ENCODE measurements at places on chromosomes 1 and 21.

DNA sequence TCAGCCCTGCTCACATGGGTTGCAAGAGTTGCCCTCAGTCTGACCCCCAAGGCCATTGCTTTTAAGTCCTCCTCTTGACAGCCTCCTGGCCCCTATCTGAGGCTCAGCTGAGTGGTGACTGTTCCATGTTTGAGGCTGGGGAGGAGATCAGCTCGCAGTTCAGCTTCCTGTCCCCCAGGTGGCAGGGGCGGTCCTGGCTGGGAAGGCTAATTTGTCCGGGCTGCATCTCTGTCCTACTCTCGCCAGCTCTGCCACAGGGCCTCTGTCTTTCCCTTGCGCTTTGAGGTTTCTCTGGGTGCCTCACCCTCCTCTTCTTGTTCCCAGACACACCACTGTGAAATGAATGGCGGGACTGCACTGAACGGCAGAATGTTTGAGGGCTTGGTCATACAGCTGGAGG is 157.3 kb downstream of the KCNJ6 start:
- DNase-seq = peak; percentile 53

- no peak for DNase-seq
These were observed 57.9 kb upstream of the S1PR1 start for GRCh38 chr1:101178688-101179491.

DNA sequence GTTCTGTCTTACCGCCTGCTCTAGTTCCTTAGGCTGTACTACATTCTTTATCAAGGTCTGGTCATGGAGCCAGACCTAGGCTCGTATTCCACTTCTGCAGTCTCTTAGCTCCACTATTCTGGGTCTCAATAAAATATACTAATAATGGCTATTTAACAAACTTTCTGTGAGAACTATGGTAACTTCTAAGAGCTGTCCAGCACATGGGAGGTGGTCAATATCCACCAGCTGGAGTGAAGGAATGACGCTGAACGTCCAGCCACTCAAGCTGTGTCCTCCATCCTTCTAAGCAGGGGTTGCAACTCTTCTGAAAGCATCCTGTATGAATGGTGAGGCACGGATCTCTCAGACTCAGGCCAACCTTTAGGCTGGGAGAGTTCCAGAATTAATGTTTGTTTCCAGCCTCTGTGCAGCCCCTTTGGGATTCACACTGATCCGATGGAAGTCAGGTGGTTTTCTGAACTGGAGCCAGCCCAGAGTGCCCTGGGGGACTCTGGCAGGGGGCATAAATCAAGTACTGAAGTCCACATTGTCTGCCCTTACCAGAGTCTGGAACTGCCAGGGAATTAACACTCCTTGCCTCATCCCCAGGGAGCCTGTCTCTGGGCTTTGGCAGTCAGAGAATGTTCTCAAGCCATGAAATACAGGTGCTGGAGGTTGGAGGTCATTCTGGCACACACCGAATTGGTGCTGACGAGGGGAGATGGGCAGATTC is 57.4 kb downstream of the BRINP2 start:
- DNase-seq = no peak

GRCh38 chr1:61930116-61930645 is 187.9 kb downstream of the PATJ start:
- DNase-seq = no peak

DNA sequence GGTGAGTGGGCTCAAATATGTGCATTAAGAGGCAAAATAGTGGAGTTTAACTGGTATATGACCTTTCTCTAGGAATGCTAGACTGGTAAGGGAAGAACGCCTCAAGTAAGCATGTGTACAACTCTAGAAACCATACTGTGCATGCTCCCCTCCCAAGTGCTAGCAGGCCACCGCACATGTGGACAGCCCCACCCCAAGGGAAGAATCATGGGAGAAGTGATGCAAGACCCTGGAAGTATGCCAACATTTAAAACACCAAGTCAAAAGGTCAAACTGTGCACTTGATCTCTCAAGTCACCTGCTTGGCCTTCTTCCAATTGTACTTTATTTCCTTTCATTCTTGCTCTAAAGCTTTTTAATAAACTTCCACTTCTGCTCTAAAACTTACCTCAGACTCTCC is 120.4 kb downstream of the WDR3 start:
- DNase-seq = no peak

DNA sequence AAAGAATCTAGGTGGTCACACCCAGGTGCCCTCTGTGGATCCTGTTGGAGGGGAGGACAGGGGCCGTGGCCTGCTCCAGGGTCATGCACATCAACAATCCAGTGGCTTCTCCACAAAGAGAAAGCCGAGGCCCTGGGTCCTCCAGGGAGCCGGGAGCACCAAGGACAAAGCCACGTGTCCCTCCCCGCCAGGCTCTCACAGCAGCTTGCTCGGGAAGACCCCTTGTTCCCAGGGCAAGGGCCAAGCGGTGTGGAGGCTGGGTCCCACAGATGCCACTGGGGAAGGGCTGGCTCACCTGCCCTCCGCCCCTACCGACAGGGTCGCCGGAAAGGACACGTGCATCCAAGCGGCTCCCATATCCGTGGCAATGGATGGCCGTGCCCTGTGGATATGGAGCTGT is 192.9 kb upstream of the VAMP3 start:
- no peak for DNase-seq

DNA sequence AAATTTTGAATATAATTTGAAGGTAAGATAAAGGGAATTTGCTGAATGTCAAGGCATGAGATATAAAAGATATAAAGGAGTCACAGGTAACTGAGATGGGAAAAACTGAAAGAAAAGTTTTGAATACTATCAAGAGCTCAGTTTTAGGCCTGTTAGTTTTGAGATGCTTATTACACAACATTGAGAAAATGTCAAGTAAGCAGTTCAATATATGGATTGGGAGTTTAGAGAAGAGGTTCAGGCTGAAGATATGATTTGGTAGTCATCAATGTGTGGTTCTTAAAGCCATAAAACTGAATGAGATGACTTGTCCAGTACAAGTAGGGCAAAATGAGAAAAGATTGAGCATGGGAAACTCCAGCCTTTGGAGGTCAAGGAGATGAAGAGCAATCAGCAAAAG is 4.7 kb upstream of the RNPC3 start:
- no peak for DNase-seq

DNA sequence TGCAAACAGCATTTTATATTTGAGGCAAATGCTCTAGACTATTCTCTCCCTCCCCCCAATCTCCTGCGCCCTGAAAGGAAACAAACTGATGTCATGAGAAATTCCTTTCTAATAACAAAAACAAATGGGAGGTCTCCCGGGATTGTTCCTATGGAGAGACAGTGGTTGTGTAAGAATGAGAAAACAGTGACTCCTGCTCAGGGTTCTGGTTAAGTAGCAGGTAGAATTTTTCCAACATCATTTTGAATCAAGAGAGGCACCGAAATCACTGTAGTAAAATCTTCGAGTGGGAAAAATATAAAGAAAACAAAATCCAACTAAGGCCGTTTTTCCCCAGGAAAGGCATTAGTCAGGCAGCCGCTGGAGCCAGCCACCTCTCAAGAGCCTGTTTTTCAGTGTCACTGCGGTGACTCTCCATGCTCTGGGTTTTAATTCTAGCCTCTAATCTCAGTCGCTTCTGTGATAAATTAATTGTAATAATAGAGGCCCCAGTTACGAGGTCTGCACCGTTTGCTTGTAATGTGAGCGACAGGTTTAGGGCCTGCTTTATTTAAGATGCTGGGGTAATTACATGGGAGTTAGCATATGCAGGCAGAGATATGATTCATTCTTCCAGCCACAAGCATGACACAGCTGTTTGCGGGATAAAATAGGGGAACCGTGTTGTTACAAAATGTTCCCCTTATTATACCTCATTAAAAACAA is 80.3 kb downstream of the RNF220 start:
- DNase-seq = no peak

- no peak for DNase-seq
These were observed 46.6 kb upstream of the APOBEC4 start for GRCh38 chr1:183699616-183700160.

DNA sequence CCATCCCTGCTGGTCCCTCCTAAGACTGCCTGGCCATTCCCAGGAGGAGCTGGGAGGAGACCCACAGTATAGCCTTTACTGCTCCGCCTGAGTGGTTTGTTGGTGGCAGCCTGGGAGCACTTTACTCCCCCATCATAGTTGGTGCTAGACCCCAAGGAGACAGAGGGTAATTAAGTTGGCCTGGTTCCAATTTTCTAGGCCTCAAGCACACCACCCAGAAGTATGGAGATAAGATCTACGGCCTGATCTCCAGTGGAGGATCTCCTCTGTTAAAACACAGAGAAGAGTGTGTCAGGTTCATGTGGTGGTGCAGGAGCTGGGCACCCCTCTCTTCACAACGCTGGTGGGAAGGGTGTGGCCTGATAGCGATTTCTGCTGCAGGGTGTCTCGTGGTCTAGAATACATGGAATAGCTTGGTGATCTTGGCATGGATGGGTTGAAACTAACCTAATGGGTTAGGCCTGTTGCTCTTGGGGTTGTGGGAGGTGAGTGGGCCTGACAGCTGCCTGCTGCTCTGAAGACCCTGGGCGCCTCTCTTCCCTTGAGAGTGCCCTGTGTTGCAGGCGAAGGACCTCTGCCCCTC is 68.5 kb downstream of the FASLG start:
- DNase-seq = no peak

DNA sequence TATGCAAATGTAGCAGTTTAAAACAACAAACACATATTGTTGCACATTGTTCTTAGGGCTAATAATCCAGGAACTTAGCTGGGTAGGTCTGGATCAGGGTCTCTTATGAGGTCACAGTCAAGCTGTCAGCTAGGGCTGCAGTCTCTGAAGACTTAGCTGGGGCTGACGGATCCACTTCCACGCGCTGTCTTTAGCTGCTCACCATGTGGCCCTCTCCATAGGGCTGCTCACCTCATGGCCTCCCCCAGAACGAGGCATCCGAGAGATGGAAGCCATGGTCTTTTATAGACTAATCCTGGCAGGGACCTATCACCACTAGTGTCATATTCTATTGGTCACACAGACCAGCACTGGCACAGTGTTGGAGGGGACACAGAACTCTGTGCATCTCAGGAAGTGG is 8.7 kb upstream of the OXCT2 start:
- DNase-seq = no peak

DNA sequence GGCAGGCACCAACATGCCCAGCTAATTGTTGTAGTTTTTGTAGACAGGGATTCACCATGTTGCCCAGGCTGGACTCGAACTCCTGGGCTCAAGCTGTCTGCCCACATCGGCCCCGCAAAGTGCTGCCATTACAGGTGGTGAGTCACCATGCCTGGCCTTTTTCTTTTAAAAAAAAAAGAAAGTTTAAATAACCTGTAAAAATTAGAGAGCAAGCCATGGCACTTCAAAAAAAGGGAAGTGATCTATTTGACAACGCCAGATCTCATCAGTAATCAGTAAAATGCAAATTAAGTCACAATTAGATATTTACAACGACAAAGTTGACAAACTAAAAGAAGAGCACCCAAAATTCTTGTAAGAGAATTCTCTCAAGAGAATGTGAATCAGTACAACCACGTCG is 2.9 kb upstream of the RBBP5 start:
- no peak for DNase-seq

- no peak for DNase-seq
These were observed 11.8 kb downstream of the ZBTB17 start for GRCh38 chr1:15963968-15964648.

DNA sequence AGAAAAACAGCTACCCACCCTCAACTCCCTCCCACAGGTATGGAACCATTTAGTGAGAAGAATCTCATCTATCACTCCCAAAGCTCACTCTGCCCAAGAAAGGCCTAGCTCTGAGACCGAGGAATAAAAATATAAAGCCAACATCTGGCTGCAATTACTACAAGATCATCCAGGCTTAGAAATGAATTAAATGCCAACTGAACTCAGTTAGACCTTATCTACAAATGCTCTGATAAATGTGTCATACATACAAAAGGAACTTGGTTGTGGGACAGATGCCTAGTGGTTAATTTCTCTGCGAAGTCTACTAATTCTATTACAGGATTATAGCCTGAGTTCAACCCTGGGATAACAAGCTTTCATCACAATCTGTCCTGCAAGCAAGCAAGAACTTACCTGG is 6.7 kb downstream of the ADIPOR1 start:
- DNase-seq = no peak

GRCh38 chr1:183871142-183871541 is 66.2 kb downstream of the RGL1 start:
- DNase-seq = peak; percentile 5

DNA sequence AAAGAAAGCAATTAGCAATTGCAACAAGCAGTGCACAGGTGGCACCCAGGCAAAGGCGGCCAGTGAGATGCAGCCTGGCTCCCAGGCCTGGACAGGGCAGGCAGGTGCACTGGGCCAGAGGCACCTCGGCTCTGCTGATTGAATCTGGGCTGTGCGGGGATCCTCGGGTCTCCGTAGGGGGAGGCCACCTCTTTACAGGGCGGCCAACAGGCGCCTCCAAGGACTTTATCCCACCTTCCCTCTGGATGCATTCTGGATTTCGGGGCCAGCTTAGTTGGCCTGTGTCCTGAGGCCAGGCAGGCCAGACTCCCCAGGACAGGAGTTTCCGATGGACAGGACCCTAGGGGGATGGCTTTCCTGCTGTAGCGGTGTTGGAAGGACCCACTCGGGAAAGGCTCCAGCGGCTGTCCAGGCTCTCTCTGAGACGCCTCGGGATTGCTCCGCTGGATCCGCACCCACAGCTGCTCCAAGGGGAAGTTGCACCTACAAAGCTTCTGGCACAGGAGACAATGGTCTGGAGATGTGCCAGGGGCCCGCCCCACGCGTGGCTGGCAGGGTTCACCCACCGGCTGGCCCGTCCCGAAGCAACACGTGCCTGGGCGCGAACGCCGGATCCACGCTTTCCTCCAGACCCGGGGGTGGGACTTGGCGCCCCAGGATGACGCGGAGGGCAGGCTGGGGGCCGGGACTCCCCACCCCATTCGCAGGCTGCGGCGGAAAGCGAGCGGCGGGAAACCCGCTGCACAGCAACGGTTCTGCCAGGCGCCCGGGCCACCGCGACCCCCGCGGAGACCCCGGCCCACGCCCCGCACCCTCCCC is 810 bp downstream of the SLC19A1 start:
- DNase-seq = no peak

DNA sequence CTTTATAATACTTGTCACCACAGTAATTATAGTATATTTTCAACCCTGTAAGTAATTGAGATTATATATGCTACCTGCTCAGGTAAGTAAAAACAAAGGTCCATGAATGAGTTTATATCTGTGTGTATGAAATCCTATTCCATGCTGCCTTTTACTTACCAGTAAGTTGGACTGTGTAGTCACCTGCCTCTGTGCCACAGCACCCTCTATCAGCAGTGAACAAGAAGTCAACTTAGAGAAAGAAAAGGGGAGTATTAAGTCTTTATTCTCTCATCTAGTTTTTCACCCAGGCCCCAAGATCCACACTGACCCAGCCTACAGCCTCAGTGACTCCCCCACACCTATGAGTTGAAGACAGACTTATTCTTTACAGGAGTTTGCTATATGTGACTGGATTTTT is 36.9 kb upstream of the IFI16 start:
- no peak for DNase-seq

DNA sequence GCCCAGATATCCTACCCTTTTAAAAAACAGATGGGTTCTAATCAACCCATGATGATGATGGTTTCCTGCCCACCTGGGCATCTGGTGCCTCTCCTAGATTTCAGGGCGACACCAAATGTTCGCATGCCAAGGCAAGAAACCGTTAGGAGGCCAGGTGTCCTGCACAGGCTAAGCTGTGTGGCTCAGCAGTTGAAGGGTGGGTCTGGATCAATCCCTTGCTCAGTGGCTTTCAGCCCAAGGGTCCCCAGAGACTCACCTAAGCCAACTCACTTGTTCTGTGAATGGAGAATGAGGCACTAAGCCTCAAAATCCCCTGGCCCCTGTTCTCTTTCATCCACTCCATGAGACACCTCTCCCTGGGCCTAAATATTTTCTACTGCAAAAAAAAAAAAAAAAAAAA is 169.1 kb upstream of the EDN2 start:
- DNase-seq = no peak
